Endothelial cell (in vitro differentiated cells): ENCODE measurements at places on chromosomes 7 and 10. TPM values are rescaled to one million over a fixed set of nuclear protein-coding genes. Genes with fewer than 3 reads are reported as not detected.

DNA sequence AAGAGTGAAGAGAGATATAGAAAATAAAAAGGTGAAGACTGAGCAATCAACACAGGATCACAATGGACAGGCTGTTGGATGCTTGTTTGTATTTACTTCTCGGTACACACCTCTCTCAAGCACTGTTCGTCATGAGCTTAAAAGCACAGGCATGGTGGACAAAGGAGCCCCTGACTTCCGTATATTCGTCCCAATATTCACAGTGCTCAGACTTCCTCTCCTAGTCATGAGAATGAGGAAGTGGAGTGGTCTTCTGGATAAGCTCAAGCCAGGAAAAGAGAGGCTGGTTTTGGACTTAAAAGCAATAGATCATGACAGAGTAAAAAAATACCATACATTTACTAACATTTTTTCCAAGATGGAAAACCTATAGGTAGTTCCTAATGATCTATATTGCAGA is 172.5 kb downstream of the SORCS1 start:
- no peak for DNase-seq

DNA sequence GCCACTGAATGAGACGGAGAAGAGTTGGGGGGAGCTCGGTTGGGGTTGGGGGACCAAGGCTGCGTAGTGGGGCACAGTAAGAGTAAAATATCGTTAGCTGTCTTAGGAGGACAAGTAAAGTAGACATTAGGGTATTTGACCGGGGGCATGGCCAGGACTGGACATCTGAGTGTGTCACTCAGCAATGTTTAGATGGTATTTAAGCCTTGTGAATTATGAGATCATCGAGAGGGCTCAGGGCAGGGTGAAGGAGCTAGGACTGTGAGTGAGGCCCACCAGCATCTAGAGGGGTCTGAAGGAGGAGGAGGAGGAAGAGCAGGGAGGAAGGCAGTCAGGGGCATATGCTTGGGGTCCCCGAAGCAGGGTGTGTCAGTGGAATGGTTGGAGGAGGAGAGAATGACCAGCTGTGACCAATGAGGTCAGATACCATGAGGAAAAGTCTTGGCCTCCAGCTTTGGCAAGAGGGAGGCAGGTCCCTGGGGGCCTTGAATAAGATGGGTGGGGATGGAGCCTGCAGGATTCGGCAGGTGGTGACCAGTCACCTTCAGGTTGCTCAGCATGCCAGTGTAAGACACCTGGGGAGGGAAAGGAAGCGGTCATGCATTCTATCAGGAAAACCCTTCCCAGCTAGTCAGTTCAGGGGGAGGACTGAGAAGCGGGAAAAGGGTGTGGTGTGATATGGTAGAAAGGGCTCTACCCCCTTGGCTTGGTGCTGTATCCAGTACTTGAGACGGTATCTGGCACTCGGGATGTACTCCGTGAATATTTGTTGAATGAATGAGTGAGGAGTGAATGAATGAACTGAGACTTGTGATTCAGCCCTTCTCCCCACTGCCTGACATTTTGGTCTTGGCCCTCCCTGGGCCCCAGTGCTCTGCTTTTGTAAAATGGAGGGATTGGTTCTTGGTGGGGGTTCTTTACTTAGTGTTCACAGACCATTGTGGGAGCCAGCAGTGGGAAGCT is 34.8 kb upstream of the SH2D4B start:
- DNase-seq: no peak

DNA sequence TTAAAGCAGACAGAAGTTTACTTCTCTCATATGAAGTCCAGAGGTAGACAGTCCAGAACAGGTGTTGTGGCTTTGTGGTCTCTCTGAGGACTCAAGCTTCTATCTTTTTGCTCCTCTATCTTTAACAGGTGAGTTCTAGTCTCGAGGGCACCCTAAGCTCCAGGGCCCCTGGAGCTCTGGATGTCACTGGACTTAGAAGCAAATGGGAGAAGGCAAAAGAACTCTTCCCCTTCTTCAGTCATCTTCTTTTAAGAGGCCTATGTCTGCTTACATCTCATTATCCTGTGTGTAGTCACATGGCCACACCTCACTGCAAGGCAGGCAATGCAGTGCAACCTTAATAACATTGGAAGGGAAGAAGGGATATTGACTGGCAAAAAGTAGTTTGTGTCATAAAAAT is 61.6 kb downstream of the ADCYAP1R1 start:
- no peak for DNase-seq

PLPP4 gene
- not detected for total RNA-seq

C10orf62 gene
- total RNA-seq: not detected

DNA sequence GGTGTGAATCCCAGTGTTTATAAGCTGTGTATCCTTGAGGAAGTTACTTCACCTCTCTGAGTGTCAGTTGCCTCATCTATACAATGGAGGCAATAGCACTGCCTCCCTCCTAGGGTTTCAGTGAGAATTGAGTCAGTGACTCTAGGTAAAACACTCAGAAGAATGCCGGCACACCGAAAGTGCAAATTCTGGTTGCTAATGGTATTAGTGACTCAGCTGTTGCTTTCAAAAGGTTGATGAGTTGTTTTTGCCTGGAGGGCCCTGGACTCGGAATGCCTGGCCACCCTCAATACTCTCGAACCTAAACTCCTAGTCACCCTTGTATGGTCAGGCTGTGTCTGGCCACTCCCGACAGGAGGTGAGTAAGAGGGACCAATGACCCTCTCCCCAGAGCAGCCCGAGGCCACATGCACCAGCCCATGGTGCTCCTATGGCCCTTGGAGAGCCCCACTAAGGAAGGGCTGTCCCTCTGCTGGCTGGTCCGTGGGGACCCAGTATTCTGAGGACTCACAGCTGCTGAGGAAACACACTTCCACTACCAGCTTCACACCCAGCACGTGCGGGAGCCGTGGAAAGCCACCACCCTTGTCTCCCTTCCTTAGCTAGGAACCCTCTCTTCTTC is 60.2 kb downstream of the CALML3 start:
- DNase-seq: no peak

- DNase-seq: no peak
Measured at GRCh38 chr7:132625651-132626050, 49.4 kb upstream of the PLXNA4 start.

GRCh38 chr7:135186261-135186540 is 15.7 kb upstream of the CYREN start:
- no peak for DNase-seq

GRCh38 chr7:140448781-140449480 is 30.4 kb downstream of the MKRN1 start:
- no peak for DNase-seq

DNA sequence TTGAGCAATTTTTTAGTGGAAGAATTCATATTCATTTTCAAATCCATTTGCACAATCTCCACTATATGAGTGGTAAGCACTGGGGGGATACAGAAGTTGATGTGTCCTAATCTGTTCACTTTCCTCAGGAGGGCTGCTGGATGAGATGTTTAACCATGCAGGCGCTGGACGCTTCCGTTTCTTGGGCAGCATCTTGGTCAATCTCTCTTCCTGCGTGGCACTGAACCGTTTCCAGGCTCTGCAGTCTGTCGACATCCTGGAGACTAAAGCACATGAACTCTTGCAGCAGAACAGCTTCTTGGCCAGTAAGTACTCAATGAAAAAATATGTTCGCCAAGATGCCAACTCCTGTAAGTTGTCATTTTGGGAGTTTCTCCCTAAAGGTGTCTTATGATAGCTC is 179.3 kb downstream of the ABCA13 start:
- no peak for DNase-seq

ASB13 gene
- total RNA-seq: 22.5 TPM
